ENCODE measurements at places on chromosomes 5 and 9.

DNA sequence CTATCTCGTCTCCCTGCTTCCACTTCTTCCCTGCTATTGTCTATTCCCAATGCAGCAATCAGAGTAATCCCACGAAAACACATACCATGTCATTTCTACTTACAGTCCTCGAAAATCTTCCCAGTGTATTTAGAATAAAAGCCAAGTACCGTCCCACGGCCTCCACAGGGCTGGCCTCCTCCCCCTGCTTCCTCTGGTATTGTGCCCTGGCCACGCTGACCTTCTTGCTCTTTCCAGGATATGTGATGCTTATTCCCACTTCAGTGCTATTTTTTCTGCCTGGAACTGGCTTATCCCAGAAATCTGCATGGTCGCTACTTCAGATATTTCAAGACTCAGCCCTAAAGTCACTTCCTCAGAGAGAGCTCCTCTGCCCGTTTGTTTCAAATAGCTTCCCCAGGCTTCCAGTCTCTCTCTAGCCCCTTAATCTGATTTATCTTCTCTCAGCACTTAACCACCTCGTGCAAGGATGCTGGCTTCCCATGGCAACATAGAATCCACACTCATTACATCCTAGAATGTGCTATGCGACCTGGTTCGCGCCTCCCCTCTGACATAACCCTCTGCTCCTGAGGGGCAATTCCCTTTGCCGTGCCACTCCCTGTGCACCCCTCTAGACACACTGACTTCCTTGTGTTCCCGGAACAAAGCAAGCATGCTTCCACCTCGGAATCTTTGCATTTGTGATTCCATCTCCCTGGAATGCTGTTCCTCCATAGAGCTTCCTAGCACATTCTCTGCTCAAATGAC is 365.9 kb downstream of the ZSWIM6 start:
- DNase-seq: no peak

GRCh38 chr5:19531374-19531952 is 456.5 kb downstream of the CDH18 start:
- DNase-seq: no peak

DNA sequence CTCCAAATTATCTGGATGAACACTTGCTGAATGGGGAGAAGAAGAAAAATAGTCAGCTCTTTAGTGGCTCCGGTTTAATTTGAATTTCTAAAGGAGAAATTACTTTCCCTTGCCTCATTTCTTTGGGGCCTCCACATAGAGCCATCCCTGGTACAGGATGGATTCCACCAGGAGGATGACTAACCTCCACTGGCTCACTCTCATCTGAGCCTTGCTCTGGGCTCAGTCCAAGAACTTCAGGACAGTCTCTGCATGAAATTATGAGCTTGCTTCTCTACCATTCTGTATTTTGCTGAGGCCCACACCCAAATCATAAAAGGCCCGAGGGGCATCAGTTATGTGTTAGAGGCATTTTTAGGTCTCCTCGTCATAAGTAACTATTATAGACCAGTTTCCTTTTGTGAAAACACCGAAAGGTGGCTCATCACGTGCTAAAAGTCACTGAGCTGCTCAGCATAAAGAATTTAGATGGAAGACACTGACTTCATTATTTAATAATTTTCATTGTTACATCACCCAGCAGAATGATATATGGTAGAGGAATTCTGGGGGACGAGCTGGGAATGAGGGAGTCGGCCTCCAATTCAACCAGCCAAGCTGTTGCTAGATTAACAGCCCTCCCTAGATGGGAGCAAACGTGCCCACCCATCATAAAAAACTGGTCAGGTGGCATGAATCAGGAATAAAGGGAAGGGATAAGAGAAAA is 222.1 kb downstream of the TARS1 start:
- DNase-seq: no peak

- DNase-seq: no peak
Observed at GRCh38 chr5:78533356-78533755, 115.2 kb downstream of the LHFPL2 start.

DNA sequence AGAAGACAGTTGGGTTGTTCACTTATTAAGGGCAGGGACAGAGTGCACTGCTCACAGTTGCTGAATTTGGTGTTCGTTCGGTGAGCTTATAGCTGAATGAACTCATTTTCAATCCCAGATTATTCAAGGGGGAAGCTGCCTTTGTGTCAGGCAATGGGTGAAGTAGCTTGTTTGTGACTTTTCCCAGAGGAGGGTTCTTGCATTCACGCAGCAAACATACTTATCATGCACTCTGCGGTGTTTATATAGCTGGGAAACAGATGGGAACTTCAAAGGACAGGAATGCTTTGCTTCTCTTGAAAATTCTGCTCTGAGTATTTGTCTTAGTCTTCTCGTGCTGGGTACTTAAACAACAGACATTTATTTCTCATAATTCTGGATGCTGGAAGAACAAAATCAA is 64.7 kb upstream of the ABCA1 start:
- no peak for DNase-seq

- DNase-seq: peak; percentile 77
Observed at GRCh38 chr5:10863763-10864383, 102.8 kb upstream of the DAP start.

DNA sequence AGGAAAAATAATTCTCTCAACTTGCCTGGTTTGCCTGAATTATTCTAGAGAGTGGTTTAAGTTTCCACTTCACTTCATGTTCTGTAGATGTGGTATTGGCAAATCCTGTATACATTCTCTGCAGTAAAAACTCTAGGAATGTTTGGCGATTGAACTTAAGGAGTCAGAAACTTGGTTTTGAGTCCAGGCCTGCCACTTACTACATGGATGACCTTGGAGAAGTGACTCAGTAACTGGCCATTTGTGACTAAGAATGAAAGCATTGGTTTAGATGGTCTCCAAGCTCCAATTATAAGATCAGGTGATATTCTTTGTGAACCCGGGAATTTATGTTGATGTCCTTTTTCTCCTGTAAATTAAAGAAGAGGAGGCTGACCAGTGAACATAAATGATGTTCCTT is 233.8 kb downstream of the GAS1 start:
- DNase-seq: no peak

DNA sequence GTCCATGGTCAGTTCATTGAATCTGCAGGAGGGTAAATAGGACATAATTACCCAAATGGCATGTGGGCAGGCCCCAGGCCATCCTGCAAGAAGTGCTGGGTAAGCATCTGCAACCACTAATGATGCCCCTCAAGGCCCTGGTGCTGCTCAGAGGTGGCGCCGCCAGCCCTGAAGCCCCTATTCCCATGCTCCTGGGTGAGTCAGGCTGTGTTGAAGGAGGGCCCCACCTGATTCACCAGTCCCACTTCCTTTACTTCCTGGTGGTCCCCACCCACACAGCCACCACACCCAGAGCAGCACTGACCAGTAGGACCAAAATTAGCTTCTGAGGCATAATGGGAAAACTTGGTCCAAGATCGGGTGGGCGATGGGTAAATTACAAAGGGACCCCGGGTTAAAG is 120.4 kb upstream of the SPRY4 start:
- DNase-seq: no peak

GRCh38 chr5:145044970-145045369 is 790.2 kb downstream of the PRELID2 start:
- no peak for DNase-seq

- DNase-seq: no peak
Observed at GRCh38 chr5:62257020-62257367, 49.0 kb upstream of the KIF2A start.

DNA sequence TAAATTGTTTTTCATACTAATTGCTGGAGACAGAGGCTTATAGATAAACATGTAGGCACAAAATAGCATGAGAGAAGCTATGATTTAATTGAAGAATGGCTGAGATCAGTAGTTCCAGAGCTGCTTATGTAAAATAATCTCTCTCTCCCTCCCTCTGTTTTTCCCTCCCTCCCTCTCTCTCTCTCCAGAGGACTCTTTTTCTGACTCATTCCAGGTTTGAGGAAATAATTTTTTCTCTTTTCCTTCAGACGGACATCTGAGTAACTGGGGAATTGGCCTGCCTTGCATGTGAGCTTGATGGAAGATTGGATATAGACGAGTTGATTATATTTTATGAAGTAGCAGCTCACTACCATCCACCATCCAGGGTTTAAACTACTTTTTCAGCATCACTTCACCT is 35.5 kb downstream of the KCTD16 start:
- no peak for DNase-seq

DNA sequence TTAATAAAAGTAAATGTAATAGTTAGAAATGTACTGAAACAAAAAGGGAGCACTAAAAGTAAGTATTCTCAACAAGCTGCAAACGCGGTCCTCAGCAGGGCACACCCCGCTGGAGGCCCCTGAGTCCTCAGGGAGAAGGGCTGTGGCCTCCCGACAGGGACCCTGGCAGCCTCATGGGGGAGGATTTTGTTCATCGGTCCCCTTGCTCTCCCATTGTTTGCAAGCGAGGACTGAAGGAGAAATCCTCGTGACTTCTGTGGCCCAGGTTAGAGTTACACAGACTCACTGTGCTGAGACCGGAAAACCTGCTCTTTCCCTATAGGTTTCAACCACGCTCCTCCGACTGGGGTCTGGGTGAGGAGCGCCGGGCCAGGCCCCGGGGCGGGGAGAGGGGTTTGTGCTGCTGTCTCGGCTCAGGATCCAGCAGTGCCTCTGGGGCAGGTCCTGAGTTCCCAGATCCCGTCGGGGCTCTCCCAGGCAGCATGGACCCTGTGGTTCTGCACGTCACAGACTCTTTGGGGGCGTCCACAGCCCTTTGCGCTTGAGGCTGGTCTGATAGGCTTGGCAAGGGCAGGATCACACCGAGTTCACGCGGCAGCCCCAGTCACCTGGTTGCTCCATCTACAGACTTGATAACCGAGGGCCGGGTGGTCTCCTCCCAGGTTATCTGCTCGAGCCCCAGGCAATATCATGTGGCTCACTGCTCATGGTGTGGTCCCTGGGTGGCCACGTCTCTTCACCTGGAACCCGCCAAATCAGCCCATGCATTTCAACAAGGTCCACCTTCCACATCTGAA is 38.8 kb downstream of the MRPL36 start:
- peak; percentile 47 for DNase-seq

GRCh38 chr5:23675456-23675855 is 168.0 kb downstream of the PRDM9 start:
- no peak for DNase-seq

DNA sequence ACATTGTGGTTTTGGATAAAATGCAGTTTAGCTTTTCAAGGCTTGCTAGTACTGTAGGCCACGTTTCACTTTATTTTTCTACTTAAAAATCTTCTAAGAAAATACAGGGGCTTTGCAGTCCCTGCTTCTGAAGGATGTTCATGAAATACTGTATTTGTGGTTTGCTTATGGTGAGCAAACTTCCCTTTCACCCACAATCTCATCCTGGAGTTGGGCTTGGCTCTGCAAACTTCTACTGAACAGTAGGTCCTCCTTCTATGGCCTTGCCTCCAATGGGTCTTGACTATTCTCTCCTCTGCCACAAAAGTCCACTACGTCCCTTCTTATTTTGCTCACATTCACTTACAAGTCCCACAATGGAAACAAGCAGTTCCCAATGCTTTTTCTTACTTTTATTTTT is 502.7 kb upstream of the KLF4 start:
- DNase-seq: no peak

DNA sequence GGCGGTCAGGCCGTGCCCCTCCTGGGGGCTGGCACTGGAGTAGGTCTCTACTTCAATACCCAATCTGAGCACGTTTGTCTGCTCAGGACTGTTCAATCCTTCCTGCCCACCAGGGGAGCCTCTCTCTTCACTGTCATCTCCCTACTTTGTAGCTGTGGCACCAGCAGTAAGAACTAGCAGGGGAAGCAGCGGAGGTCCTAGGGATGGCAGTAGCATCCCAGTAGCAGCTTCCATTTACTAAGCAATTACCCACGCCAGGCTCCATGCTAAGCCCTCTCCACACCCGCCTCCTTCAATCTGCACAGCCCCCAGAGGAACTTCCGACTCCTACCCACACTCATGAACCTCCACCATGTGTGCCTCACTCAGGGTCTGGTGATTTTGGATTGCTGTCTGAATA is 31.7 kb downstream of the FSTL4 start:
- DNase-seq: no peak

GRCh38 chr5:95114902-95115301 is 170.0 kb downstream of the MCTP1 start:
- DNase-seq: no peak

DNA sequence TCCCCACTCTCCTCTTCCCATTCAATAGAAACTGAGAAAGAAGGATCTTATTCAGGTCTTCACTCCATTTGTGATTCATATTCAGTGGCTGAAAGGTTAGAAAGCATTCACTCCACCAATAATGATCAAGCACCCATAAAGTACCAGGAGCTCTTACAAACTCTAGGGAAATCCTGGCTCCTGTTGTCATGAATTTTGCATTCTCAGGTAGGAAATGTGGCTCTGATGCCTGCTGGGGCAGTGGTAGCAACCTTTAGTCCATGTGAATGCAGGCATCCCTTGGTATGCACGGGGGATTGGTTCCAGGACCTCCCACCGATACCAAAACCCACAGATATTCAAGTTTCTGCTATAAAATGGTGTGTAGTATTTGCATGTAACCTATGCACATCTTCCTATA is 3.6 kb upstream of the RORB start:
- no peak for DNase-seq

DNA sequence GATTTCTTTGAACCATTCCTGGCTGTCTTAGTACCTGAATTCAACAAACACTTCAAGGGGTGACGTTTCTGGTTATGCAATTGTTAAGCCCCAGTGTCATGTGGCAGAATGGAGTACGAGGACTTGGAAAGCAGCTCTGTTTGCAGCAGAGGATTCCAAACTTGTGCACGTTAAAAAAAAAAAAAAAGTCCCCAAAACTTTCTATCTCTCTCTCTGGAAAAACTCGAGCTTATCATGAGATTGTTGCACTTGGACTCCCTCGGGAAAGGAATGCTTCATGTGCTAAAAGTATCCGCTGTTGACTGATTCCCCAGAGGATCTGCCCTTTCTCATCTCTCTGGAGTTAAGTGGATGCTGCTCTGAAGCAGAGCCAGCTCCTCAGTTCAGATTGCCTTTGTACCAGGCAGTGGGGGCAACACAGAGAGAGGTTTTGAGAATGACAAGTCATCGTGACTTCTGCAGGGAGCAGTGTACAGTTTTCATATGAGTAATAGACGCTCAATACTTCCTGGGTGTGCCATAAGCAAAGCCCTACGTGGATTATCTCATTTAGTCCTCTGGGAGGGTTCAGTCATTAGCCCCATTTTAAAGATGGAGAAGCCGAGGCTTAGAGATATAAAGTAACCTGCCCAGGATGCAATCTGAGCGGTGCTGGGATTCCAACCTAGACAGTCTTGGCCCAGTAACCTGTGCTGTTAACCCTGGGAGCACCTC is 28.1 kb downstream of the TMOD1 start:
- DNase-seq: no peak

DNA sequence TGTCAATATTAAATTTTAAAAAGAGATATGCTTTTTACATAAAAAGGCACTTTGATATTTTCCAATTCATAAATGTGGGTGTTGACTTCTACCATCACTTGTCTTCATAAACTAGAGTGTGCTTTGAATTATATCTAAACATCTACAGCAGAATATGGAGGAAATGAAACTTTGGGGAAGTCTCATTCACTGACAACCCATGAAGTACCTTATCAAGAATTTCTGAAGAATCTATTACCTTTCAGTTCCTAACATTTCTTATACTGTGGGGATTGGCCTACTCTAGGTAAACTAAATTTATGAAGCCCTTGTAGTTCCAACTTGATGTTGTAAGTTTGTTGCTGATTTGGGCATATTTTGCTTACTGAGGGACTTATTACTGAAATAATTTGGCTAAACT is 81.9 kb downstream of the EMB start:
- DNase-seq: no peak

- DNase-seq: no peak
Observed at GRCh38 chr5:150448952-150449516, 505 bp downstream of the RPS14 start.

- DNase-seq: no peak
Observed at GRCh38 chr9:81989700-81990099, 1.1 kb downstream of the SPATA31D1 start.

Measured in activated naive CD4-positive, alpha-beta T cell treated with anti-CD3 and anti-CD28 coated beads, Interleukin-2, amount 50 U/mL, for 72 hours (primary cell).